ENCODE measurements at places on chromosomes 5 and 9. TPM values are rescaled to one million over a fixed set of nuclear protein-coding genes. Genes with fewer than 3 reads are reported as not detected.

Gene GABRP
- total RNA-seq = 0.16 TPM

Gene IFNA2
- not detected for total RNA-seq

DNA sequence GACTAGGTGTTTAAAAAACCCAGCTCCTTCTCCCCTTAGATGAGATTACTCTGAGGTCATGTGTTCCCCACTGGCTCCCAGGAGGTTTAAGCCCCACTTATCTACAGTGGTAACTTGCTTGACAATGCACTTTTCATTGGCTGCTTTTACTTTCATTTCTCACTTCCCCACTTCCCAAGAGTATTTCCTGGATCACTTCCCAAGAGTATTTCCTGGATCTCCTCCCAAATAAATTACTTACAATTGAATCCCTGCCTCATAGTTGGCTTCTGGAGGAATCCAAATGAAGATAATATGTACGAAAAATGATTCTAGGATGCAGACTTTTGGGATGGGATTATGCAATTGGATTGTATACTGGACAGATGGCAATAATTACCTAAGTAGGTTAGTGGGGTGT, 47.1 kb upstream of the CHSY3 start:
- no peak overlapping the region for H3K4me3 ChIP-seq
- H3K27ac ChIP-seq = no peak overlapping the region
- no peaks in the 10 kb centered on the region for H3K36me3 ChIP-seq
- no peaks in the 10 kb centered on the region for H3K27me3 ChIP-seq
- no peak for DNase-seq
- no peaks in the 10 kb centered on the region for H3K4me1 ChIP-seq

DNA sequence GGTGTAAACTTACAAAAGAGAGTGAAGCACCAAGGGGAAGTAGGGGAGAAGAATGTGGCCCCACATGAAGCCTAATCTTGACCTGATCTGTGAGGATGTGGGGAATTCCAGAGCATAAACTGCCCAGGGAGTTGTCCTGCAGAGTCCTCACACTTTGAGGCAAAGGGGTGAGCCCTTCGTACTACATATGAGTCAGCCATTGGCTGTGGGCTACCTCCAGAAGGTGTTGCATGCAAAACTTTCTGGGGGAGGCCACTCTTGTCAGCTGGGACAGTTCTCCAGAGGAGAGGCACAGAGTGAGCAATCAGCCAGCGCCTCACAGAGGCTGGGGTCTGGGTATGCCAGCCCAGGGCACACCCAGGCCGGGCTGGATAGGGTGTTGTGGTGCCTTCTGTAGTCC, 98.1 kb upstream of the NMUR2 start:
- no peaks in the 10 kb centered on the region for H3K4me1 ChIP-seq
- H3K27me3 ChIP-seq = no peaks in the 10 kb centered on the region
- H3K4me3 ChIP-seq = no peak overlapping the region
- no peaks in the 10 kb centered on the region for H3K36me3 ChIP-seq

DNA sequence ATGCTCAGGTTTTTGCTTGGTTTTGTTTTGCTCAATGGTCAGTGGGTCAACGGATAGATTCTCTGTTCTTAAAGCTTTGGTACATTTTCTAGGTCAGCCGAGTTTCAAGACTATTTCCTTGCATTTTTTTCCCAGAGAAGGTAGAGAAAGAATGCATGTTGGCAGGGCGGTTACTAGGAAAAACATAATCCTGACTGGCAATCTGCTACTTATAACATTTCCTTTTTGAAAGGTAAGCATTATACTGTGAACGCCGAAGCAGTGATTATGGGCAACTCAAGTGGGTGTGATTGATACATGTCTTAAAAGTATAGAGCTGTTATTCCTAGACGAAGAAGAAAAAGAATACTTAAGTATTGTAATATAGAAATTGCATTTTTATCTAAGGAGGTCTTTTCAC, 273.2 kb downstream of the MAST4 start:
- H3K4me3 ChIP-seq = no peak overlapping the region
- no peak for DNase-seq
- H3K4me1 ChIP-seq = no peaks in the 10 kb centered on the region
- H3K27ac ChIP-seq = no peak overlapping the region

GRCh38 chr5:59831326-59832010, 62.1 kb downstream of the PDE4D start:
- H3K4me1 ChIP-seq = no peaks in the 10 kb centered on the region
- H3K4me3 ChIP-seq = no peak overlapping the region
- no peak overlapping the region for H3K27ac ChIP-seq
- H3K36me3 ChIP-seq = no peaks in the 10 kb centered on the region
- no peaks in the 10 kb centered on the region for H3K27me3 ChIP-seq
